Karpas-422 (cell line): ENCODE measurements at places on chromosomes 6 and 20. TPM values are rescaled to one million over a fixed set of nuclear protein-coding genes. Genes with fewer than 3 reads are reported as not detected.

FAM110A gene
- 0.89 and 3.1 TPM in 2 replicates for total RNA-seq

TAGAP gene
- 16.2 and 16.5 TPM in 2 replicates for total RNA-seq

EPPIN gene
- not detected in 2 replicates for total RNA-seq

PCK1 gene
- 1.2 and 2.5 TPM in 2 replicates for total RNA-seq

NKX2-4 gene
- total RNA-seq: not detected in 2 replicates

COL21A1 gene
- not detected in 2 replicates for total RNA-seq

ASF1A gene
- 79.9 and 90.8 TPM in 2 replicates for total RNA-seq

DNA sequence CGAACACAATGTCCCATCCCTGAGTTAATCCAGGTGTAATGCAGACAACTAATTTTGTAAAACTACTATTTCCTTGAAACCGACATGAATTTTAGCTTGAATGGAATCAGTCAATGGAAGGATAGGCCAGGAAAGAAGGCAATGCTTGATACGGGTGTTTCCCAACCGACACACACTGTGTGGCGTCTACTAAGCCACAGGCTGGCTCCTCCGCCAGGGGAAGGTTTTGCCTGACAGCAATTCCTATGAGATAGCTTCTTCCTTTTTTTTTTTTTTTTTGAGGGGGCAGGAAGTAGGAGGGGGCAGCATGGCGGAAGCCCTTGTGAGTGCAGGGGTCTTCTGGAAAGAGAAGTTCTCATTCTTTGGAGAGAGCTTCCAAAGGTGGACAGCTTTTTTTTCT is 12.0 kb upstream of the LAMA4 start:
- DNase-seq: no peak
- H3K36me3 ChIP-seq: no peaks in the 10 kb centered on the region
- H3K27me3 ChIP-seq: no peaks in the 10 kb centered on the region
- H3K27ac ChIP-seq: no peak overlapping the region
- H3K4me1 ChIP-seq: no peaks in the 10 kb centered on the region

DNA sequence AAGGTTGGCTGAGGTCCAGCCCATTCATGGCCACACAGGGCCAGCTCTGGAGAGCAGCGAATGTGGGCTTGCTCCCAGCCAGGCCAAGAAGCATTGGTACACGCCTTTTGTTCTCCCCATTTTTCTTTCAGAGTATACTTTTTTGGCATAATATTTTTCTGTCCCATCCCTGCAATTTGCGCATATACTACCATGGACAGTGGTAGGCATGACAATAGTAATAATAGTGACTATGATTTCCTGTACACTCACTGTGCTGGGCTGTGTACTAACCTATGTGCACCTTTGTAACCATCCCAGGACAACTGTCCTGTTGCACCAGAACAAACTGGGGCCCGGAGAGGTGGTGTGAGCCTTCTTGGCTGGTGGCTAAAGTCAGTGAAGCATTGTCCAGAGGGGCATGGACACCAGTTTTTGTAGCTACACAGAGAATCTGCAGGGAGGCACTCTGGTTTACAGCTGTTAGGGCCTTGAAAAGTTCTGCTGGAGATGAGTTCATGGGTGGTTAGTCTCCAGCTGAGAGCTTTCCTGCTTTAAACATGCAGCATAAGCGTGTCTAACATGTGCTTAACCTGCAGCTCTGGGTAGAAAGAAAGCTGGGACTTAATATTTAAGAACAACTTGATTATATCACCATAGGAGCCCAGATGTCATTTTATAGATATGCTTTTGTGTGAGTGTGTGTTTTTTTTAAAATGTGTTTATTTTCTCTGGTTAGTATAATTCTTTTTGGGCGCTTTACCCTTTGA is 38.2 kb downstream of the DTD1 start:
- no peak overlapping the region for H3K27ac ChIP-seq
- H3K36me3 ChIP-seq: 0 out of 2 replicates have a peak, but pooled peaks cover 3% of the 10 kb centered on the region
- H3K4me1 ChIP-seq: peaks cover 12% of the 10 kb centered on the region
- DNase-seq: no peak
- H3K4me3 ChIP-seq: no peak overlapping the region
- no peaks in the 10 kb centered on the region for H3K27me3 ChIP-seq

DNA sequence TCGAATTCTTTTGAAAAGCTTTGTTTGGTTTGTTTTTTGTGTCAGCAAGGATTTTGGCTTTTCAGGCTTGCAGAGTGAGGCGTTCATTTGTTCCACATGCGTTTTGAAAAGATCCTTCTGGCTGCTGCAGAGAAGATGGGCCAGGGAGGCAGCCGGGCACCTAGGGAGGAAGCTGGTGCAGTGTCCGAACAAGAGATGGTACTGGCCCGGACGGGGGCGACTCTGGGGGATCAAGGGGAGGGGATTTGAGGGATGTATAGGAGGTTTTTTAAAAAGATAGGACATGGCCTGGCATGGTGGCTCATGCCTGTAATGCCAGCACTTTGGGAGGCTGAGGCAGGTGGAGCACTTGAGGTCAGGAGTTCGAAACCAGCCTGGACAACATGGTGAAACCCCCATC is 55.3 kb downstream of the DLGAP4 start:
- H3K27ac ChIP-seq: no peak overlapping the region
- no peak for DNase-seq
- no peak overlapping the region for H3K4me3 ChIP-seq
- H3K27me3 ChIP-seq: no peaks in the 10 kb centered on the region
- no peaks in the 10 kb centered on the region for H3K4me1 ChIP-seq

DNA sequence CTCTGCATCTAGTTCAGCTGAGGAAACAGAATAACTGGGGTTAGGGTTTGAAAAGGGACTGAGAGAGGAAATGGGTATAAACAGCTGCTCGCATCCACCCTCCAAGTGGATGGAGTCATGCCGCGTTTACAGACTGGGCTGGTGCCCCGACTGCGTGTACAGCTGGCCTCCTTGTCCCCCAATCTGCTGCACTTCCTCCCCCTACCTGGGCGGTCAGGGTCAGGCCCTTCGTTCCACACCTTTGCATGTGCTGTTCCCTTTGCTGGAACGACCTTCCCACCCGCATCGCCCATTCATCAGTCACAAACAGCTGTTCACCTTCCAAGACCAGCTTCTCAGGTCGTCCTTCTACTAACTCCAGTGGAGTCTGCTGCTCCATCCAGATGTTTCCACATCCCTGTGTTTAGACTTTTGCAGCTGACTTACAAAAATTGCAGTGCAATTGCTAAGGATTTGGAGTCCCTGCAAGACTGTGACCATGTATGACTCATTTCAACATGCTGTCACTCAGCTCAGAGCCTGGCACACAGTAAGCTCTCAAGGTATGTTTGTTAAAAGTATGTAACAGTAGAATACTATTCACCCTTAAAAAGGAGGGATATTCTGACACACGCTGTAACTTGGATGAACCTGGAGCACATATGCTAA is 129.3 kb downstream of the DTNBP1 start:
- no peaks in the 10 kb centered on the region for H3K27me3 ChIP-seq
- no peak for DNase-seq
- H3K4me1 ChIP-seq: peaks cover 7% of the 10 kb centered on the region
- no peak overlapping the region for H3K27ac ChIP-seq
- H3K4me3 ChIP-seq: no peak overlapping the region

- no peak overlapping the region for H3K4me3 ChIP-seq
- DNase-seq: no peak
- no peaks in the 10 kb centered on the region for H3K27me3 ChIP-seq
- no peaks in the 10 kb centered on the region for H3K36me3 ChIP-seq
- no peak overlapping the region for H3K27ac ChIP-seq
Observed at GRCh38 chr20:23007886-23008655, 27.0 kb upstream of the SSTR4 start.

GRCh38 chr20:8220716-8221115 is 88.7 kb downstream of the PLCB1 start:
- no peaks in the 10 kb centered on the region for H3K36me3 ChIP-seq
- H3K27ac ChIP-seq: no peak overlapping the region
- no peak for DNase-seq
- H3K4me3 ChIP-seq: no peak overlapping the region
- no peaks in the 10 kb centered on the region; the same call in 1 of the 2 replicates for H3K27me3 ChIP-seq

DNA sequence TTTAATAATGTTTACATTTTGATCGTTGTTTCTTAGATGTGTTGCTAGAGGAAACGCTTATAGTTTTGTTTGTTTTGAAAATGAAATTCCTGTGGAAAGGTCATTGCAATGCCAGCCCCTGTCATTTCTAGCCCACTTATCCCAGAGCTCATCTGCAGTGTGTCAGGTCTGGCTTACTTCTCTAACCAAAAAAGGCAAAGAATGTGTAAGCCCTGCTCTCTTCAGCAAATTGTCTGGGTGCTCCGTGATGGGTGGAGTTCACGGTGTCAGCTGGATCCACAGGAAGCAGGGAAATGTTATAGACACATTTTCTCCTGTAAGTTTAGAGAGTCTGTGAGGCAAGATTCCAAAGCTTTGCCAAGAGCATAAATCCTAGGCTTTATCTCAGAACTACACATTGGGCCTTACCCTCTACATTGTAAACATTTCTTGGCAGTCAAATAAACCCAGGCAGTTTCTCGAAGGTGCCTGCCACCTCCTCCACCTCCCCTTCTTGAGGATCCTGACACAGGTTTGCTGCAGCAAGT is 50.9 kb downstream of the RPRD1B start:
- no peak overlapping the region for H3K4me3 ChIP-seq
- no peaks in the 10 kb centered on the region for H3K27me3 ChIP-seq
- H3K27ac ChIP-seq: no peak overlapping the region
- no peaks in the 10 kb centered on the region for H3K4me1 ChIP-seq
- DNase-seq: no peak

- no peak for DNase-seq
- no peak overlapping the region for H3K4me3 ChIP-seq
- H3K36me3 ChIP-seq: no peaks in the 10 kb centered on the region
- no peaks in the 10 kb centered on the region for H3K27me3 ChIP-seq
Observed at GRCh38 chr6:24387818-24388217, 14.9 kb upstream of the MRS2 start.

DNA sequence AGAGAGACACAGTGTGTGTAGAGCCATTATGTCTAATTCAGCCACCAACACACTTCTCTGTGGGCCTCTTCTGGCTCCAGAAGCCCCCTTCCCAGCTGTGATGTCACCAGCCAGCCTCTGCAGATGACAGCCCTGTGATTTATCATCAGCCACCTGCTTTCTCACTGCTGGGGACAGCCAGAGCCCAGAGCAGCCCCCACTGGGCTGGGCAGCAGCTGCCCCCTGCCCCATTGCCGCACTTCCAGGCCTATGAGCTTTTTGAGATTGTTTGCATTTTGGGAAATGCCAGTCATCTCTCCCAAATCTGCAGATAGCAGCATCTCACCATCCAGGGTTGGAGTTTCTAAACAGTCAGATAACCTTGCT is 21.9 kb upstream of the STX16 start:
- no peaks in the 10 kb centered on the region for H3K27me3 ChIP-seq
- DNase-seq: no peak
- no peaks in the 10 kb centered on the region for H3K4me1 ChIP-seq
- H3K27ac ChIP-seq: no peak overlapping the region

DNA sequence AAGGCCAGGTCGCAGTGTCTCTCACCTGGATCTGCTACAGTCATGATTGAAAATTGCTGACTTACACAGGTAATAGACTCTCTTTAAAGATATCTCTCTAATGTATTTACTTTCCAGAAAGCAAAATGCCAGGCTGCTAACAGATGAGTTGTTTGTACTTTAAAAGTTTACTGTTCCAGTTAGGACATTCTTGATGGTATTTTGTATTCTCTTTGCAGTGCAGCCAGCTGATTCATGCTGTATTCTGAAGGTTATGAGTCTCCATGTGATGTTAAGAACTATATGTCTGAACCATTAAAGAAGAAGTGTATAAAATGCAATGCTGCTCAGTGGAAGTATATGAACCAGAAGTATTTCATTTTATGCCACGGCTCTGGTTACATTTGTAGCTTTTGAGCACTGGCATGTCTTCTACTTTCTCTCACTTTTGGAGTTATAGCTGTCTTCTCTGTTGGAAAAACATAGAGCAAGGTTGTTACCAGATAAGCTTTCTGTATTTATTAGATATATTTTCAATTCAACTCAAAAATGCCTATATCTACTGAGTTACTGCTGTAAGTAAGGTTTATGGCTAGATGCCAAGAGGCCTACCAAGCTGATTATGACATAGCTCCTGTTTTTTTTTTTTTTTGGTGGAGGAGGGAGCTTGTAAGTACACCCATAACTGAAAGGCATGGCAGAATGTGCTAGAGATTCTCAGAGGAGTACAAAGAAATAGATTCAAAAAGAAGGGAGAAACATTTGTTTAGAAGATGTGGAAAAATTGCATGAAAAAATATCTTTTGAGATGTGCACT is 130.5 kb upstream of the MAN1A1 start:
- no peak for DNase-seq
- no peaks in the 10 kb centered on the region for H3K36me3 ChIP-seq
- H3K4me1 ChIP-seq: no peaks in the 10 kb centered on the region
- no peak overlapping the region for H3K27ac ChIP-seq

- no peak overlapping the region for H3K27ac ChIP-seq
- H3K4me3 ChIP-seq: no peak overlapping the region
- DNase-seq: no peak
- H3K36me3 ChIP-seq: no peaks in the 10 kb centered on the region
- peaks cover 25% of the 10 kb centered on the region for H3K4me1 ChIP-seq
Observed at GRCh38 chr6:90186026-90186425, 110.6 kb downstream of the BACH2 start.

GRCh38 chr6:87220997-87221396 is 65.6 kb downstream of the ZNF292 start:
- no peak overlapping the region for H3K4me3 ChIP-seq
- H3K36me3 ChIP-seq: peaks cover 68% of the 10 kb centered on the region
- H3K27ac ChIP-seq: no peak overlapping the region
- no peaks in the 10 kb centered on the region for H3K4me1 ChIP-seq
- no peak for DNase-seq

- no peak overlapping the region for H3K27ac ChIP-seq
- DNase-seq: no peak
- H3K4me3 ChIP-seq: no peak overlapping the region
- H3K36me3 ChIP-seq: peaks cover 5% of the 10 kb centered on the region; the same call in 1 of the 2 replicates
- H3K4me1 ChIP-seq: no peaks in the 10 kb centered on the region
Observed at GRCh38 chr6:104835782-104836181, 23.9 kb downstream of the HACE1 start.

GRCh38 chr20:49700411-49701185 is 13.1 kb downstream of the B4GALT5 start:
- peaks cover 6% of the 10 kb centered on the region for H3K4me1 ChIP-seq
- no peak for DNase-seq
- H3K27ac ChIP-seq: no peak overlapping the region
- H3K27me3 ChIP-seq: 0 out of 2 replicates have a peak, but pooled peaks cover 2% of the 10 kb centered on the region
- no peak overlapping the region for H3K4me3 ChIP-seq

DNA sequence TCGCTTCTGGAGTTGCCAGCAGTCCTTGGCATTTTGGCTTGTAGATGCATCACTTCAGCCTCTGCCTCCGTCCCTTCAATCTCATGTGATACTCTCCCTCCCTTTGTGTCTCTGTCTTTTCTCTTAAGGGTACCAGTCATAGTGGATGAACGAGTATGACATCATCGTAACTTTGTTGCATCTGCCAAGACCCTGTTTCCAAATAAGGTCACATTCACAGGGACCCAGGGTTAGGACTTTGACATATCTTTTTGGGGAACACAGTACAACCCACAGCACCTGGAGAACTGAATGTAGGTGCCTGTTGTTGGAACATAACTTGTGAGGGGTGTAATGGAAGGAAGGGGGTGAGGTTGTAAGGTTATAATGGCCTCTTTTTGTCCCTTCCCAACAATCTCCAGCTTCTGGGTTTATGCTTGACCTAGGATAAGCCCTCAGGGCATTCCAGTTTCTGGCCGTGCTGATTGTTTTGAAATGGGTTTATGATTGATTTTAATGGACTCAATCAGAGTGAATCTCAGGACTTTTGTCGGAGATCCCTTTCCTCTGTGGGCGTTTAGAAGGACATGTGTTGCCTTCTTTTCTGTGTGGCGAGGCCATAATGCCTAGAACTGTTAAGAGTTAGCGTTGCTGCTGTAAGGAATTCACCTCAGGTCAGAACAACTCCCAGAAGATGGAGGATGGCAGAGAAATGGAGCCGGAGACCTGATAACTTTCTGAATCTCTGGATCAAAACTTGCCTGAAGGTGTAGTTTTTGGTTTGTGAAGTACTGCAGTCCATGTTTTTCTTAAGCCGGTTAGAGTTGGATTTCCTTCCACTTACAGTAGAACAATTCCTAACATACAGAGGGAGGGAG is 9.2 kb downstream of the ATRN start:
- no peaks in the 10 kb centered on the region for H3K27me3 ChIP-seq
- no peak for DNase-seq
